ENCODE measurements at places on chromosomes 6 and 20.

DNA sequence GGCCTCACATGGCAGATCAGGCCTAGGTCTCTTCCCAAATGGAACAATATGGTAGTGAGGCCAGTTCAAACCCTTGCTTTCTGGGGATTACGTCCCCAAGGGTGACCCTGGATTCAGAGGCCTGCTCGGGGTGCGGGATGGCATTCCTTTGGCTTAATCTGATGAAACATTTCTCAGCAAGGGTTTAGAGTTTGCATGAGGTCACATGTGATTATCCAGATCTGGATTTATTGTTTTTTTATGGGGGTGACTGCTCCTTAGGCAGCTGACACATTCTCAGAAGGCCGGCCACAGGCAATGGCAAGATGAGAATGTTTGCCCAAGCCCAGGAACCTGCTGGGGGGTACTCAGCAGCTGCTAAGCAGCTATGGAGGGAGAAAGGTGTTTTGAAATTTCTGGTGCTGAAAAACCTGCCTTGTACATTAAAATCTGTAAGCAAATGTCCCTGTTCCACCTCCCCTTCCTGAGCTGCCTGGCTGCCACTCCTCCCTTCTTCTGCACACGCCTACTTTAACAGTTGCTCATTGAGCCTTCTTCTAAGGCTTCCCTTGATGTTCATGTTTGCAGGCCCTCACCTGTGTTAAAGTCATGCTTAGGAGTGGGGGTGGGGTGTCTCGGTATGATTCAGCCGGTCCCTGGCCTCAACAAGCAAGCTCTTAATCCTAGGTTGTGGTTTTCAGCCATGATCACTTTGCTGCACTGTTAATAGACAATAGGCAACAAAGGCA lies 37.9 kb upstream of the FUCA2 start:
- DNase-seq, result no peak

- DNase-seq, result no peak
These were observed 18.8 kb downstream of the SCAF8 start for GRCh38 chr6:154752022-154752421.

DNA sequence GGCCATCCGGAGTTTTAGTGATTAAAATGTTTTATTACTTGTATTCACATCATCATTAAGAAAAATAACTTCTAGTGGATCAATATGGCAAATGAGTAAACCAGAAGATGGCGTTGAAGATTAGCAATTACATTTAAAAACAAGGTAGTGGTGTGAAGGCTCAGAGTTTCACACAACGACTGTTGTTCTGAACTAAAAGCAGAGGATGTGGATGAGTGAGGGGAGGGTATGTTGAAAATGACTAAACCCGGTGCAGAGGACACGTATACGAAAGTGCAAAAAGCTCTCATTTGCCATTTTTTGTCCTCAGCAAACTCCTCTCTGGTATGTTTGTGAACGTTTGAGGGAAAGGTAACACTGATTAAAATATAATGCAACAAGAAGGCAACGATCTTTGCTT lies 1.9 kb upstream of the IRF4 start:
- no peak for DNase-seq

DNA sequence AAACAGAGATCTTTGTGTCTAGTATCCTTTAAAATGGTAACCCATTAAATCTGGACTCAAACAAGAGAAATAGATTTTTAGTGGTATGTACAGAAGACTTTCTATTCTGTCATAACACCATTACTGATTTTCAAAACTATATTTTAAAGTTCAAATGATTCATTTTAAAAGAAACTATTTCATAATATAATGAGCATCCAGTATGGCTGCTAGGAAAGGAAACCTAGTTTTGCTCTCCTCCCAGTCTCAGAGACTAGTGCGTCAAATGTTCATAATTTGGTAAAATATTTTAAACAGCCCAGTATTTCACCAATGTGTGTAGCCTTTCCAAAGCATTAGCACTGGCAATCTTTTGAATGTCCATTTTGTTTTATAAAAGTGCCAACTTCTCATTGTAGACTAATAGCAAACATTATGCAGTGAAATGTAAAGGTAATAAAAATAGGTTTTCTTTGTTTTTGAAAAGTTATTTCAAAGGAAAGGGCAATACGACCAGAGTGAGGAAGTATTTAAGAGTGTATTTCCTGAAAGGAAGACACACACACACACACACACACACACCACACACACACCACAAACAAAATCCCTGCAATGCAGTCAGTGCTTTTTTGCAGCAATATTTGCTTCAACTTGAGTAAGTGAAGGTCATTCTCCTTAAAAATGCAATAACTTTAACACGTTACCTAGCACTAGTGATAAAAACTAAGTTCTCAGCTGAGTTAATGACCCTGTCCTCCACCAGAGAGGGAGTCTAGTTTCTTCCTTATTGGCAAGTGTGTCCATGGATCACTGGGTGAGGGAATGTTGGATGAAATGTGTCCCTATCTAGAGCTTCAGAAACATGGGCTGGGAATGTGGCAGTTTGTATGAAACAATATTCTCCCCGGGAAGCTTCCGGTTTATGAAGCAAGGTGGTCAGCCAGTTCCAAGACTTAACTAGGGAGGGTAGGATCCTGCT lies 4.6 kb downstream of the PPP1R3G start:
- DNase-seq, result no peak

DNA sequence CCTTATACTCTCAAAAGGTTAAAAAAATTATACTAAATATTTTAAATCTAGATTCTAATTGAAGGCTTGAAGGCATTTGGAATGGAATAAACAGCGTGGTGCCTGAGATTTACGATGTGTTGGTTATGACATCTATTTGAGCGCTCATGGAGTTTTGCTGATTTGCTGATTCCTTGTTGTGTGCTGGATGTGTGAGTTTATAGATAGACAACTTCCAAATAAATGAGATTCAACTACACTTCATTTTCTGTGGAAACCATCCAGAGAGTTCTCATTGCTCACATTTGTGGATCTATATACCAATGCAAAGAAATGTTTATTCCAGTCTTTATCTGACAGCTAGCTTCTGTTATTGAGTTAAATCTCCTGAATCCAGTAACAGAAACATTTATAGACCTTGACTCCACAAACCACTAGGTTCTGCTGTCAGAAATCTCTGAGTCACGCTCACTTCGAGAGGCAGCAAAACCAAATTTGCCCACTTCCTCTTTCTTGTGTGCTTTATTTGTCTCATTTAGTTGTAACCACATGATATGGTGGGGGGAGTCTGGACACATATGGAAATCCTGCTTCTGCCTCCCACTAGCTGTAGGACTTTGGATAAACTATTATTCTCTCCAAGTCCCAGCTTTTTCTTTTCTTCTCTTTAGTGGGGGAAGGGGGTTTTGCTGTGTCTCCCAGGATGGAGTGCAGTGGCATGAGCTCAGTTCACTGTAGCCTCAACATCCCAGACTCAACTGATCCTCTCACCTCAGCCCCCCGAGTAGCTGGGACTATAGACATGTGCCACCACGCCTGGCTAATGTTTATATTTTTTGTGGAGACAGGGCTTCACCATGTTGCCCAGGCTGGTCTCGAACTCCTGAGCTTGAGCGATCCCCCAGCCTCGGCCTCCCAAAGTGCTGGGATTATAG lies 54.5 kb downstream of the IPCEF1 start:
- no peak for DNase-seq

DNA sequence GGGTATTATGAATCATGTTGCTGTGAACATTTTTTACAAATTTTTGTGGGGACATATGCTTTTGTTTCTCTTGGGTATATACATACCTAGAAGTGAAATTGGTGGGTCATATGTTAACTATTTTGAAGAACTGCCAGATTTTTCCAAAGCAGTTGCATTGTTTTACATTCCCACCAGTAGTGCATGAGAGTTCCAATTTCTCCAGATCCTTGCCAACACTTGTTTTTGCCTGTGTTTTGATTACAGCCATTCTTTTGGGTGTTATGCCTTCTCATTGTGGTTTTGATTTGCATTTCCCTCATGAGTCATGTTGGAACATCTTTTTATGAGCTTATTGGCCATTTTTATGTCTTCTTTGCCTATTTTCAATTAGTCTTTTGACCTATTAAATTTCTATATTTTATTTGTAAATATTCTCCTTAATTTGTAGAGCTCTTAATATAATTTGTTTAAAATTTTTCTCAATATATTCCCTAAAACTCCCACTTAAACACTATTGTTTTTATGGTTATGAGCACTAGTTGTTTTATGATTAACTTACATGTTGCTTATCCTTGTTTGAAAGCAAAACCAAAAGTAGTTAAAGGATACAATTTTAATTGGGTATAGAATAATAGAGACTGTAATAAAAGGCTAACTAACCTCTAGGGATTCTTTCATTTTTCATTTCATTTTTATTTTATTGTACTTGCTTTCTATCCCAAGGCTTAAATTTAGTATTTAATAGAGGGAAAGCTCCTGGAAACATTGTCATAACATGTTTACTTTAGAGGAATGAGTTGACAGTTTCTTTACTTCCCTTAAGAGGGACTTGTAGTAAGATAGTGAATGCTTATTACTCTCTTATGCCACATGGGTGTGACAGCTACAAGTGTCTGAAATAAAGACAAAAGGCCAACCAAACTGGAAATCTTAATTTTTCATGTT lies 5.5 kb downstream of the UBR2 start:
- peak; percentile 75 for DNase-seq

DNA sequence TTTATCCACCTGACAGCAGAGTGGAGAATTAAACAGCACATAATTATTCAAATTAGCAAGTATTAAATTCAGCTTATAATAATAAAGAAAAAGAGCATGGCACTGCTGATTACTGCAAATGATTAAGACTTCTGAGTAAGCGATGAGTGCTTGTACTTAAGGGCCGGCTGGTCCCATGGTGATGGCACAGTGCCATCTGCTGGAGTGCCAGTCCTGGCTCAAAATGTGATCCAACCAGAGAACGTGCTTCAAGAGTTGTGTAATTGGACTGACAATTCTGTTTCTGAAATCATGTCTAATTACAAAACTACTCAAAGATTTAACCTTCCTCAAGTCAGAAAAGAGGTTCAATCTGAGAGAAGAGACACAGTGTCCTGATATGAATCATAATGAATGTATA lies 181.6 kb upstream of the RGS17 start:
- peak; percentile 78 for DNase-seq

GRCh38 chr6:68754681-68755213 lies 119.7 kb downstream of the ADGRB3 start:
- DNase-seq, result no peak

DNA sequence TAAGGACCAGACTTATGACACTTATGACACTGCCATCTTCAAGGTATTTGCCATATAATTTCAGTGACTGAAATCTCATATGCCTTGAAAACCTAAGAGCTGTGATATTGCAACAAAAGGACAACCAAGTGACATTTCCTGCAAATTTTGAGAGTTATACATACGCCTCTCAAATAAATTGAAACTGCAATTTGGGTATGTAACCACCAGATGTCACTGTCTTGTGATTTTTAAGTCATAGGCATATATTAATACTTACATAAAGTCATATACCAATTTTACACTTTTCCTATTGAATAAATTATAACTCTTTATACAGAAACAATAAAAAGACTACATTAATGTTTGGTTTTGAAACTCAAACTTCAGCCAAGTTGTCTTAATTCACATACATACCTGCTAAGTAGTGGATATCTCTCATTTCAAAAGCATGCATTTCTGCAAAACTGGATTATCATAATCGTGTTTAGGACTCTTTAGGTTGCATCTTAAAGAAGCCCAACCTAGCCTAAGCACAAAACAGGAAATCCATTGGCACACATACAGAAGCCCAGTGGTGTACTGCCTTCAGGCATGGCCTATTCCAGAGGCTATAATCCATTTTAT lies 180.2 kb downstream of the PACRG start:
- peak; percentile 20 for DNase-seq

- DNase-seq, result no peak
These were observed 79.0 kb upstream of the POPDC3 start for GRCh38 chr6:105258816-105259215.

DNA sequence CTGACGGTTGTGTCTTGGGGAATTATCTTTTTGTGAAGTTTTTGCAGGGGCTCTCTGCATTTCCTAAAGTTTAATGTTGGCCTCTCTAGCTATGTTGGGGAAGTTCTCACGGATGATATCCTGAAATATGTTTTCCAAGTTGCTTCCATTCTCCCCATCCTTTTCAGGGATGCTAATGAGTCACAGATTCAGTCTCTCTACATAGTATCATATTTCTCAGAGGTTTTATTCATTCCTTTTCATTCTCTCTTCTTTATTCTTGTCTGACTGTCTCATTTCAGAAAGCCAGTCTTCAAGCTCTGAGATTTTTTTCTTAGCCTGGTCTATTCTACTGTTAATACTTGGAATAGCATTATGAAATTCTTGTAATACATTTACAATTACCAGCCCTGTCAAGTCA lies 61.3 kb downstream of the UNC5CL start:
- no peak for DNase-seq

- no peak for DNase-seq
These were observed 78.3 kb upstream of the CHD6 start for GRCh38 chr20:41696428-41696827.

Data from RKO (cell line).